SK-N-DZ (cell line): ENCODE measurements at places on chromosomes 7 and 10.
A peak's percentile ranks its signal among the peaks of the same experiment; 100 is the strongest.

DNA sequence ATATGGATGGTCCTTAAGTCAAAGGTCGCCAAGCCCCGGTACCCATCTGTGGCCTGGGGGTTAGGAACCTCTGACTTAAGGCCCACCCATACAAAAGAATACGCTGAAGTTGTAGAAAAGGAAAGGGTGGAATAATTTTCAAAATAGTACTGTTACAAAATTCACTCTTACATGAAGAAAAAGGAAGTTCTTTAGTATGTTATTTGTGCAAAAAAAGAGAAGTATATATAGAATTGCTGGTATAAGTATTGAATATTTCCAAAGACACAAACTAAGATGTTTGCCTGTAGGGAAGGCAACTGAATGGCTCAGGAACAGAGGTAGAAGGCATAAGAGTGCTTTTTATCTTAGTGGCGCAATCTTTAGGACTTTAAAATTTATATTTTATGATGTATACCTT, 78.7 kb downstream of the PRLHR start:
- DNase-seq = no peak

DNA sequence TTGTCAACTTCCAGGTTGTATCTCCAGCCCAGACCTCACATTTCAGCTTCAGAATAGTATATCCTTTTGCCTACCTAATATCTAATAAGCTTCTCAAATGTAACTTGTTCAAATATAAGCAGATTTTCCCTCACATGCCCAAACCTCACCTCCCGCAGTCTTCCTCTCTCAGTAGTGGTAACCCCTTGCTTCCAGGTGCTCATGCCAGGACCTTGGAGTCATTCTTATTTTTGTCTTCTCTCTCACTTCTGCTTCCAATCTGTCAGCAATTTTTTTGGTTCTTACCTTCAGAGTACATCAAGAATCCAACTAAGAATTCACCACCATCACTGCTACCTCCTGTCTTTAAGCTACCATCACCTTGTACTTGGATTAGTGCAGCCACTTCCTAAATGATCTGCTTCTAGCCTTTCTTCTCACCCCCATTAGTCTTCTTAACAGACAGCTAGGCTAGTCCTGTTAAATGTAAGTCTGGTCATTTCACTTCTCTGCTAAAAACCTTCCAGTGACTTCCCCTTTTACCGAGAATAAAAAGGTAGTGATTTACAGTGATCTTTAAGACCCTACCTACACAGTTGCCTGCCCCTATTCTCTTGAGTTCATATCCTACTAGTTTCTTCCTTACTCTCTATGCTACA, 14.0 kb downstream of the ANKIB1 start:
- DNase-seq = no peak

DNA sequence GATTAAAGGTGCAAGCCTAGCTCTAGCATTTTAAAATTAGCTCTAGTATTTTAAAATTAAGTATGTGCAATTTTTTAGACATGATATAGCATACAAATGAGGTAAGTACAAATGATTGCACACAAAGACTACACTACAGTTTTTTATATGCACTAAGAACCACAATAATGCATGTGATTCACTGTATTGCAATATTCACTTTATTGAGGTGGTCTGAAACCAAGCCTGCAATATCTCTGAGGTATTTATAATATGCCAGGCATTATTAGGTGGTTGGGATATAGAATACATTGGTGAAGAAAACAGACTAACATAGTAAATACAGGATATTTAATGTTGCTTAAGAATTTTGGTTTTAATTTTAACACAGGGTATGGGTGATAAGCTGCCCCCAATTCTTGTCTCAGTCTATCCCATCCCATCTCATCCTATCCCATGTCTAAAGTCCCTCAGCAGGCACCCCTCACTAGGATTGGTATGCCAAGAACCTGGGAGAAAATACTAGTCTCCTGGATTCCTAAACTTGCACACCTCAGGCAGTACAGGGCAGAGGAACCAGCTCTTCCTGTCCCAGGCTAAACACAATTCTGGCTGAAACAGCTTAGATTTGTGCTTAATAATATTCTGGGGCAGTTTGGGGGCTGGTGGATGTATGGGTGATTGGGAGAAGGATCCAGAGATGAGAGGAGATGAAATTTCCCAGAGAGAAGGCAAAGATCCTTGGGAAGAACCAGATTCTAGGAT, 90.4 kb downstream of the HIPK2 start:
- no peak for DNase-seq

- DNase-seq = no peak
These were observed 20.8 kb downstream of the VSIR start for GRCh38 chr10:71752391-71753090.

DNA sequence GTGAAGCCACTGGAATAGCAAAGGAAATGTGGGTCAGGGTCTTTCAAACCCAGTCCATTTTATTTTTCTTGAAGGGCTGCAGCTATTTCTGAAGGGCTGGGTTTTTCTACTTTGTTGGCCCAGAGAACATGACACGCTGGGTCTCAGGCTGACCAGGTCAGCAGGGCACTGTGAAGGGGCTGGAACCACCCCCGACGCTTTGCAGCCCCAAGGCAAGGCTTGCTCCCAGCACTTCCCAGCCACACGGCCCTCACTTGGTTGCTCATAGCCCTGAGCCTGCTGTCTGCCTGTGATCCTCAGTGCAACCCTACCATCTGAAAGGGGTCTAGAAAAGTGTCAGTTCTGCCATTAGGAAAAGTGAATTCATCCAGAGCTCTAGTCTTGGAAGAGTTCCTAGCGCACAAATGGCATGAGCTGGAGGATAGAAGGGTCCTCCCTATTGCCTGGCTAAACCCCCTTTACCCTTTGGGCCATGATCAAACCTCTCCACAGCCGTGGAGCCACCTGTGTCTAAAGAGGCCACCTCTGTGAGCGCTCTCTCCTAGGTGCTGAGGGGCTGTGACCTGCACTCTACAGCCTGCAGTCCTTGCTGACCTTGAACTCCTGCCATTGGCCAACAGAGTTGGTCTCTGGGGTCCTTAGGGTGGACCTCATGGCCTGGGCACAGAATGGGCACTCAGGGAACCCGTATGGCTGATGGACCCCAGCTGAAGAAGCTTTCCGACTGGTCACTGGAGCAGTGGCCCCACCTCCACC, 132.0 kb downstream of the RGS10 start:
- no peak for DNase-seq

DNA sequence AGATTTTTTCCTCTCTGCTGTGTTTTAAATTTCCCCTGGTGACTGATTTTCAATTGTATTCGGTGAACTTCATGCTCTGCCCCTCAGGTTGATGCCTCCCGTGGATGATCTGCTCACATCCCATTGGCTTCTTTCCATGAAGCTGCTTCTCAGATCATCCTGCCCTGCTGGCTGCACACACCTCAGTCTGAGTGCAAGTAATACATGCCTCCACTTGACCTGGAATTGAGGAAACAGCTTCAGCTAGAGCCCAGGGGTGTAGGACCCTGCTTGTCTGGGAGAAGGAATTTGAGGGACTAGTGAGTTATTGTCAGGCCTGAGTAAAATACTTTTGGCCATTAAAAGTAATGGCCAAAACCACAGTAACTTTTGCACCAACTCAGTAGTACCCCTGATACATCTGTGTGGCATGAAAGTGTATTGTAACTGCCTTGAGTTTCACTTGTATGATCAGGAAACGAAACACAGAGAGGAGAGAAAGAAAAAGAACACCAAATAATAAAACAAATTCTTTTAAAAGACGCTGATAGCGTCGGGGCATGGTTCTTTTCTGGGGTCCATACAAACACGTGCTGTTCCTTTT, 49.4 kb downstream of the SPAM1 start:
- no peak for DNase-seq

DNA sequence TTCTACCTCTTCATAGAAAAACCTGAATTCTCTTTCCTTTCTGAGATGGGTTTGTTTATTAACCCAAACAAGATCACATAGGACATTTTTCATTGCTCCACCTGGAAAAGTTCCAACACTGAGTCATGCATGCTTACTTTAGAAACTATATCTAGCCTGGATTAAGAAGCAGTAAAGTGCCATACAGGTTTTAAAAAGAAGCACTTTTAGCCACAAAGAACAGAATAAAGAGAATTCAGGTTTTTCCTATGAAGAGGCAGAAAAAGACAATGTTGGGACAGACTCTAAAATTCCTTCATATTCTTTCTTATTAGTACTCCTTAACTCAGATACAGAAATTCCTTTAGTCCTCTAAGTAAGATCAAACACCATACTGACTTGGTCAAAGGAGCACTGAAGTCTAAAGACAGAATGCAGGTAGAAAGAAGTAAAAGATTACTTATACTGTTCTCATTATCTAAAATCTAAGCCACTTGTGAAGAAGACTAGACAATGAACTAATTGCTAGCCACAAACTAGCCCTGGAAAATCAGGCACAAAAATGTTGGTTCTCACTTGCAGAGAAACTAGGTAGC, 241.3 kb downstream of the ANK3 start:
- DNase-seq = no peak

DNA sequence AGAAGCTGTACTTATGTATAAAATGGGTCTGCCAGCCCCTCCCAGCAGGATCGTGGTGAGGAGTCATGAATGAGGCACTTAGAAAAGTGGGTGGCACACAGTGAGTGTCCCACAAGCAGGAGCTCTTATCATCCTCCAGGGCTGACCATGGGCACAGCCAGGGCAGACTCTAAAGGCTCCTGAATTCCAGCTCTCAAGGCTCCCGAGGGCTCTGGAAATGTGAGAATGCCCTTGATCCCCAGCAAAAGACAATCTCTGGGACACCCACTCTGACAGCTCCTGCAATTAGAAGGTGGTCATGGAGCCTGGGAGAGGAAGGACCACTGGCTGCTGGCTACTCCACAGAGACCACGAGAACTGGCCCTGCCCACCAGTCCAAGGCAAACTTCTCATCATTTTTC, 1.6 kb downstream of the VSTM4 start:
- no peak for DNase-seq

- DNase-seq = peak; percentile 41
These were observed 92.6 kb downstream of the POLL start for GRCh38 chr10:101495324-101495925.

DNA sequence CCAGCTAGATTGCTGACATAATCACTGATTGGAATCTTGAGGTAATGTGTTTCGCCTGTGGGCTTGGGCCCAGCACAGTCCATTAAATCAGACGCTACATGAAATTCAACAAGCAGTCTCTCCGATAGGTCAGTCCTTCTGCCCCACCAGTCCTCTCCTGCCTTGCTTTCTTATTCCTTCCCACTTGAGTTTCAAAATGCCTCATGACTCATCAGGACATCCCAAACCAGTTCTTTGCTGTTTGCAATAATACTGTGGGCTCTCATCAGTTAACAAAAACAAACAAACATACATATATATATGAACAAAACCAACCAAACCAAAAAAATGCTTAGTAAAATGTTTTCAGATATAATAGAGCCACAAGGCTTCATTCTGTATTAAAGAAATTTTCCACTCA, 599.0 kb downstream of the SORCS1 start:
- DNase-seq = no peak

DNA sequence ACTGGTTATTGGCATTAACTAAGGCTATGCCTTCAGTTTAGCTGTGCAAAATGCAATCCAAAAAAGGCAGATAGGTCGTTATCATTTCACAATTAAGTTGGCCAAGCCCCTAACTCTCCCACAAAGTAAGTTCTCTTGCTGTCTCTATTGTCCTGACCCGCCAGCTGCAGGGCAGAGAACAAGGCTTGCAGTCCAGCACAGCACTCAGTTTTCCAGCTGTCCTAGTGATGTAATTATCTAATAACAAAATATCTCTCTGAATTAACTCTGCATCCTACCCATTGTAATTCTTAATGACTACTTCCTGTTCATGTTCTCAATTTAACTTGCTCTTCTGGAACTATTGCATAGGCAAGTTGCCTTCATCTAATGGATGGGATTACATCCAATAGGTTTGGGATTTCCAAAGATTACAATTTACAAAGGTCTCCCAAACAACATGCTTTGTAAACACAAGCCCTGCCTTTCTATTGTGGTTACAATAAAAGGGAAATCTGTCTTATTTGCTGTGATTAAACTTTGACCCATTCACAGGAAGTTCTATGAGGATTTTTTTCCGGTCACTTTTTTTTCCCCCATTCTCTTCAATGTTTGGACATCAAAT, 55.2 kb downstream of the CDK6 start:
- DNase-seq = peak; percentile 65
